ENCODE measurements at places on chromosomes 16 and 17.

GRCh38 chr16:84949772-84950436 lies 61.4 kb downstream of the ZDHHC7 start:
- ATAC-seq = no peak

GRCh38 chr16:8283195-8283594 lies 307.1 kb downstream of the TMEM114 start:
- no peak for ATAC-seq

GRCh38 chr16:6836766-6837165 lies 495.9 kb upstream of the RBFOX1 start:
- no peak for ATAC-seq

GRCh38 chr16:3594316-3595109 lies 16.9 kb downstream of the SLX4 start:
- ATAC-seq = no peak

DNA sequence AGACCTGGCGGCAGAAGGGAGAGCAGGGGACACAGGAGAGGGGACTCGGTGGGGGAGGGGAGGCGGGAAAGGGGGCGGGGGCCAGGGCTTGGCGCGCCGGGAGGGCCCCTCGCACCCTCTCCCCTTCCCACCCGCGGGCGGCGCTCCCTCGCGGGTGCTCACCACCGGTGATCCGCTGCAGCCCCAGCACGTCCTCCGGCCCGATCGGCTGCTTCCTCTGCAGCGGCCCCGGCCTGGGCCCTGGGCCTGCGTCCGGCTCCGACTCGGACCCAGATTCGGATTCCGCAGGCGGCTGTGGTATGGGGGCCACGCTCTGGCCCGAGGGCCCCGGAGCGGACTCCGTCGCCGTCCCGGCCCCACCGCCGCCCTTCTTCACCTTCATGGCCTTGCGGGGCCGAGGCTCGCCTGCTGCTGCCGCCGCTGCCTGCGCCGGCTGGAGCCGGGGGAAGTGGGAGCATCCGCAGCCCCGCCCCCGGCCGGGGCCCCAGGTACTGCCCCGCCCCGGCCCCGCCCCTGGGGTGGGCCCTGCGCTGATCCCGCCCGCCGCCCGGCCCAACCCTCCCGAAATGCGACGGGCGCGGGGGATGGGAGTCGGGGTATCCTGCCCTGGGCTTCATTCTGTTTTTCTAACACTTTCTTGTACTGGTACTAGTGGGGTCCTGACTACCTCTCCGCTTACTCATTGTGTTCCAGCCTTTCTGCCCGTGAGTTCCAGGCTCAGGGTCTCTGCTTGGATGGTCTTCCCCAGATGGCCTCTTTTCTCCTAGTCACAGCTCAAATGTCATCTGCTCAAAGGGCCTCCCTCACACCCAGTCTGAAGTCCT lies at the start of gene UNC119:
TSS of gene UNC119 (minus strand) at position 449 of the 824 bp plus-strand sequence. CDS start at position 382, 67 bp downstream.
- peak; percentile 86 for ATAC-seq

- no peak for ATAC-seq
These were observed 12.2 kb upstream of the CAPN15 start for GRCh38 chr16:515175-515938.

- no peak for ATAC-seq
These were observed 1.1 kb downstream of the BCO1 start for GRCh38 chr16:81239367-81240121.

GRCh38 chr16:61923629-61924028 lies 112.6 kb downstream of the CDH8 start:
- ATAC-seq = no peak

- no peak for ATAC-seq
These were observed 166.2 kb upstream of the RPL38 start for GRCh38 chr17:74037320-74037719.

DNA sequence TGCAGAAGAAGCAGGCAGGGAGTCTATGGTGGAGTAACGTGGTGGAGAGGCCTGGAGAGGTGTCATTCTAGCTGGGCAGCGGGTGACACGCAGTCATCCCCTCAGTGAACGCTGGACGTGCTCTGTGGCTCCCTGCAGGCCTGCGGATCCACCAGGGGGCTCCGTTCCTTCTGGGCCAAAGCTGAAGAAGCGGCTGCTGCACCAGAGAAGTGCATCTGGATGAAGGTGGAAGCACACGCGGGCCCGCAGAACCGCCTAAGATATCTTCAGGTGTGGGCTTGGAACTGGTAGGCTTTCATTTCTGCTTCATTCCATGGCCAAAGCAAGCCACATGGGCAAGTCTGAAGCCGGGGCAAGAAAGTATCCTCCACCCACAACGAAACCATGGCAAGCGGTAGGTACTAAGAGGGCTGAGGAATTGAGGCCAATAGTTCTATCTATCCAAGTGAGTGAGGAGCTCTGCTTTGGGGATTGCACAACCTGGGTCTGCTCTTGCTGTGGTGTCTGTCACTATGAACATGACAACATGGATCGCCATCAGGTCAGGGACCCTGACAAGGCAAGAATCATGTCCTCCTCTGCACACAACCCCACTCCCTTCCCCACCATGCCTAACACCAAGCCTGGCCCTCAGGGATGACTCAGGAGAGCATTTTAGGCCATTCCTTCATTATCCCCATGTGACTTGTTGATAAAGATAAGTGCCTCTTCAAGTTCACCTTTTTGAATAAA lies 78.9 kb upstream of the FBXO47 start:
- peak; percentile 26 for ATAC-seq

- ATAC-seq = no peak
These were observed 20.9 kb downstream of the KIFC3 start for GRCh38 chr16:57781349-57781740.

- ATAC-seq = no peak
These were observed 11.0 kb downstream of the MYCBPAP start for GRCh38 chr17:50519141-50519834.

GRCh38 chr17:17778308-17779014 lies 58.3 kb downstream of the SREBF1 start:
- no peak for ATAC-seq

DNA sequence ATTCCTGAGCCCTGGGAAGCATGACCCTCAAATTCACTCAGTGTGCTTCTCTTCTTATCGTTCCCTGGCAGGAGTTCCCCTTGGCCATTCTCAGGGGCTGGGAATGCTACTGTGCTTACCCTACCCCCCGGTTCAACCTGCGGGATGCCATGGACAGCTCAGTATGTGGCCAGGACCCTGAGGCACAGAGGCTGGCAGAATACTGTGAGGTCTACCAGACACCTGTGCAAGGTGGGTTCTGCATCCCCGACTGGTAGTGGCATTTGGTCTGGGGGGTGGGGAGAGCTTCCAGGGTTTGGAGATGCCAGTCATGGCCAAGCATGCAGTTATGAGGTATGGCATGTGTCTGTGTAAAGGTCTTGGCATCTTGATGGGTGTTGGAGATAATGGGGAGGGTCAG lies 39.4 kb downstream of the WSCD1 start:
- ATAC-seq = no peak

DNA sequence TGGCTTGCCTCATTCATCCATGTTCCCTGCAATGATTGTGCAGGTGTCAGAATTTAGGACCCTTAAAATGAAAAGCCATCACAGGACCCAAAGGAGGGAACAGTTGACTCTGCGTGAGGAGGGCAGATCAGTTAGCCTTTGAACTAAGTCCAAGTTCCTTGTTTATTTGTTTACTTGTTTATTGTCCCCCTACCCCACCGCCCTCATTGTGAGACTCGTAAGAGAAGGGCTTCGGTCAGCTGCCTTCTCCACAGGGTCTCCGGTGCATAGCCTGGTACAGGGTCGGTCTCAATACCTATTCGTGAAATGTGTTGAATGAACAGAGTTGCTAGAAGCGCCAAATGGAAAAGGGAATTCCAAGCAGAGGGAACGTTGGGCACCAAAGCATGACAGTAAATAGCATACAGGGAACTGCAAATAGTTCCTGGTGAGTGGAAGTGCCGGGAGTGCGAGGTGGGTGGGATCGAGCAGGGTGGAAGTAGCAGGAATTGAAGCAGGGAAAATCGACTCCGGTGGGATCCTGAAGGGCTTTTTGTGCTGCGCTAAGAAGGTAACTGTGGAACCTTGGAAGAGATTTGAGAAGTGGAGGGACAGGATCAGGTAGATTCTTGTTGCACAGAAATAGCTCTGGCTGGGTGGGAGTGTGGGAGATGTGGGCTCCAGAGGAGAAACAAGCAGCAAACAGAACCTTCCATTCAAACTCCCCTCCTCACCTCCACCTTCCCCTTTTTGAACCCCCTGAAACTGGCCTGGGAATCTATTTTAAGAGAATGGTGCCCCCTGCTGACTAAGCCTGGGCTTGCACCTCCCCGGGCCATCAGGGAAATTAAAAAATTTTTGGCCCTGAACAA lies 12.7 kb downstream of the SLC35B1 start:
- ATAC-seq = peak; percentile 15

DNA sequence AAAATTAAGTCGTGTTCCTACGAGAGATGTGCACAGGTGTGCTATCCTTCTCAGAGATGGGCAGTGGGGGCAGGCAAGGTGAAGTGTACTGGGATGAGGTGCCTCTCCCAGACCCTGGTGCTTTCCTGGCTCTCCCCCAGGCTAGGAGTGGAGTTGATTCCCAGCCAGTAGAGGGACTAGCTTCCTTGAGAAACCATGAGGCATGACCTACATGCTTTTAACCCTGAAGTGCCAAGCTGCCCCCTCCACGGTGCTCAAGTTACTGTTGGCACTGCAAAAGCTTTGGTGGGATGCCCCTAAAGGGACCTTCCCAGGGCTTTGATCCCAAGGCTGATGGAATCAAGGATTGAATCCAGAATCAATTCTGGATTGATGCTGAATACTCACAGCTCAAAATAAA lies 47.0 kb upstream of the SREBF1 start:
- no peak for ATAC-seq

- ATAC-seq = no peak
These were observed 88.5 kb downstream of the WNT3 start for GRCh38 chr17:46730026-46730425.

DNA sequence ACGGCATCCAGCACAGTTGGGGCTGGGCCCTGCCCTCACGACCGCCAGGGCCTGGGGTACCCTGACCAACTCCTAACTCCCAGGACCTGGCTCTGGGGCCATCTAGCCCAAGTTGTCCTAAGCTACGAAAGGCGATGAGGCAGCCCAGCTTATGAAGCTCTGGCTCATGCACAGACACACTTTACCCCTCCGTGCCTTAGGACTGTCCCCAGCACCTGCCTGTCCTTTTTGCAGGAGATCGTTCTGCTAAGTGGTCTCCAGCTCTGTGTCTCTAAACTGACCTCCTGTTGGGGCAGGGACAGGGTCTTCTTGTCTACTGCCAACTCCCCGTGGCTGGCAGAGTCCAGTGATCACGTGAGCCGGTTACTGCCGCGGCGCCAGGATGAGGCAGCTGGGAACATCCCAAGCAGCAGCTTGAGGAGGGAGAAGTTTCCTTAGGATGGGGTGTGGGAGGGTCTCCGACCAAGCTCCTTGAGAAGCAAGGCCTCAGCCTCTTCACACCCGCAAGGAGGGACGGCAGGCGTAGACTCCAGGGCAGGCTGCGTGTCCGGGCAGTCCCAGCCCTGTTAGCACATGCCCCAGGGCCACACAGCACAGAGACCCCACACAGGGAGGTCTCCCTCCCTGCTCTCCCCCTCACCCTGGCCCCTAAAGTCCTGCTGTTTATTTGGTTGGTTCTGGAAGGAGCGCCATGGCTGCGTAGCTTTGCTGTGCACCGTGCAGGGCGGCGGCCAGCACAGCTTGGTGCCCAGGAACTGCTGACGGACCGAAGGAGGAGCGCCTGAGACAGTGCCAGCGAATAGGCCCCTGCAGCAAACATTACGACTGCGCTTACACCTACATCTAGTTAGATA lies 16.4 kb upstream of the METRNL start:
- ATAC-seq = no peak

DNA sequence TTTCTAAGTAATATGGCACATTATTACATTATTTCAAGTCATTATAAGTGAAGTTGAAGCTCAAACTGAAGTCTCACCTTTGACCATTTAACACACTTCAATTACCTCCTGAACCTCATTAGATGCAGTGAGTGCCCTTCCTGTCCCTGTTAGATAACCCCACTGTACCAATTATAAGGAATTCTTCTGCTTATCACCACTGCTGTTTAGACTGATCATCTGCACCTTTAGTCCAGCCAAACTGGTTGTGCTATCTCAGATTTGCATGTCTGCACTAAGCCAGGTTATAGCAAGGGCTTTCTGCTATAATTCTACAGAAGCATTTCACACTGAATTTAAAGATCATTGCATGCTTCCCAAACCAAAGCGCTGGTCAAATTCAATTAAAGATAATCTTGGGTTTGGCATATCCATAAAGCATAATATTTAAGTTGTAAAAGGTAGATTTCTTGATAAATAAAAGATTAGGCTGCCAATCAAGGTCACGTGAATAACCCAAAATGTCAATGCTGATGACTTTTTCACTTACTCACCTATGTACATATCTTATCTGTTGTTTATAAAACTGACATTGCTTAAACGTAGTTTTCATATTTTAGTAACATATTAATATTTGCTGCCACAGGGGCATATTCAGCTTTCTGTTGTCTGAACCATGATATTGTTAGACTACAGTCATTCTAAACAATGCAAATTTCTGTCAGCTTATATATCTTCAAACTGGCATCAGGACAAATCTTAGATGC lies 11.9 kb downstream of the ITFG1 start:
- ATAC-seq = no peak

GRCh38 chr16:16908077-16908476 lies 529.1 kb downstream of the NPIPA7 start:
- ATAC-seq = no peak

- ATAC-seq = no peak
These were observed 3.3 kb upstream of the FN3KRP start for GRCh38 chr17:82713071-82713723.

- ATAC-seq = no peak
These were observed 595.4 kb downstream of the MAF start for GRCh38 chr16:79005096-79005495.

DNA sequence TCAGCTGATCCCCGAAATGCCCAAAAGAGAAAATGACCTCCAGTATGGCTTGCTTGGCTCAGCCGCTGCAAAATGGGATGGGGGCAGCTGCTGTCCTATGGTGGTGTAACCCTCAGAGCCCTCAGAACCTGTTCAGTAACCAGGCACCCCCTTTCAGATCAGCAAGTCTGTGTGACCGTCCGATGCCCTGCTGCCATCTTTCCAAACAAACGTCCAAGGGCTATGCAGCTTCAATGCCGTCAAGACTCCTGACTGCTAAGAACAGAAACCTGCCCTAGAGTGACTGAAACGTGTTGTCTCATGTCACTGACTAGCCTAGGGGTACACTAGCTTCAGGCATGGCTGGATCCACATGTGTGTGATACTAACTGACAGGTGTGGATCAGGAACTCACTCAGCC lies 70.4 kb downstream of the GNAO1 start:
- peak; percentile 17 for ATAC-seq

- peak; percentile 46 for ATAC-seq
These were observed 14.2 kb upstream of the HAPSTR1 start for GRCh38 chr16:9077091-9077809.

DNA sequence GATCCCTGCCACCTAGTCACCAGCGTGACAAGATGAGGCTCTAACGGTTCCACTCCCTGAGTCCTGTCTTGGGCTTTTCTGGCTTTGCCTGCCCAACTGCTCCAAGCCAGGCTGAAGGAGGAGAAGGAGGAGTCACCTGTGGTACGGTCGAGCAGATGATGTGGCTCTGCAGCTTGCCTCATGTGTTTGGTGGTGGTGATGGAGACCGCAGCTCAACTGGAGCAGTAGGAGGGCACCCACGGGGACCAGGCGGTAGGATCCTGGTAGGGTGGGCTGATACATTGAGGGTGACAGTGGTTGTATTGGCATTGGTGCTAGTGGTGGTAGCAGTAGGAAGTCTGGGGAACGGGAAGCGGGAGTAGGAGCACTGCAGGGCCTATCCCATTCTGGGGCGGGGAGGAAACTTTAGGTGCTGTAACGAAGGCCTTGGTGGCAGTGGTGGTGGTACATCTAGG lies 202.8 kb upstream of the WSB1 start:
- no peak for ATAC-seq

- peak; percentile 80 for ATAC-seq
These were observed 717 bp upstream of the CNP start for GRCh38 chr17:41965694-41966462.

Data from activated T-helper 17 cell treated with anti-CD3 and anti-CD28 coated beads, Interleukin-2, amount 50 U/mL, for 72 hours (primary cell).